ENCODE measurements at places on chromosomes 4 and X. TPM values are rescaled to one million over a fixed set of nuclear protein-coding genes. Genes with fewer than 3 reads are reported as not detected.

DNA sequence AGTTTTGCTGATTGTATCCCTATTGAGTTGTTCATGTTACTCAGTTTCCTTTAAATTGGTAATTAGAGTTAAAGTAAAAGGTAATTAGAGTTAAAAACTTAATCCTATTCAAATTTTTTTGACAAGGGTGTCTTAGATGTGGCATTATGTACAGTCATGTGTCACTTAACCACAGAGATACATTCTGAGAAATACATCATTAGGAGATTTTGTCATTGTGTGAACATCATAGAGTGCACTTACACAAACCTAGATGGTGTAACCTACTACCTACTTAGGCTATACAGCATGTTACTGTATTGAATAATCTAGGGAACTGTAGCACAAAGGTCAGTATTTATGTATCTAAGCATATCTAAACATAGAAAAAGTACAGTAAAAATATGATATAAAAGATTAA, 39.2 kb downstream of the BEX3 start:
- no peak for DNase-seq

DNA sequence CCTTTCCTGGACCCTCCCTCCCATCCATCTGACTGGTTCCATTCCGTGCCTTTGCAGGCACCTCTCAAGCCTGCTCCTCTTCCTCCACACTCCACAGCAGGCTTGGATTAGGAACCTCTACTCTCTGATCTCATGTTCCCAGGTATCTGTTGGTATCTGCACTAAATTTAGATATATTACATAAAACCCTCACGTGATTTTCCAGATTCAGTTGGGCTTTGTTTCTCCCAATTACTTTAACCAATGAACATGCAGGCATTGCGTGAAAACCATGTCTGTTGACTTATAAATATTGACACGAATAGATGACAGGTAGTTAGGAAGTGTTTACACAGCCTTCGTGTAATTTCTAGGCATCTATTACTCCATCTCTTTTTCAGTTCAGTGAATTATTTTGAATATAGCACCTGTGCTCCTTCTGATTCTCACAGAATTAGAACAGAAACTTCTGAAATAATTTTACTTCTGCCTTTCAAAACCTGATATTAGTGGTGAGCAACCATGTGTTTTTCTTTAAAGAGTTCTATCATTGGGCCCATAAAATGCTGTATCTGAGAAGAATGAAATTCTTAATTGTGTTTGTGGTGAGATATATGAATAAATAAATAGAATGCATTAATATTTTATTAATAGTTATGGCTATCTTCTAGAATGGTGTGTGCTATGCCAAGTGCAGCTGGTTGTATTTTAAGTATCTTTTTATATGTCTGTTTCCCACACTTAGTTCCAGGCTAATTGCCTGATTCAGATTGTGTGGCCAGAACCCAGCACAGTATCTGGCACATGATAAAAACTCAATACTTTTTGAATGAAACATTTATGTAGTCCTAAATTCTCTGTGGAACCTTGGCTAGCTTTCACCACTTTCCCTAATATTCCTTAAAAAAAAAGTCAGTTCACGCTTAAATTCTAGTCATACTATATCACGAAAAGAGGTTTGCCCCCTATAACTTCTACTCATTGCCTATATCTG, 304.8 kb downstream of the QDPR start:
- no peak for DNase-seq

- no peak for DNase-seq
These were observed 136.2 kb downstream of the SMIM20 start for GRCh38 chr4:26050212-26050643.

- DNase-seq: no peak
These were observed 1.7 kb upstream of the SLC2A9 start for GRCh38 chr4:10023050-10023419.

GRCh38 chrX:11555759-11556158, 110.0 kb downstream of the ARHGAP6 start:
- DNase-seq: no peak

DNA sequence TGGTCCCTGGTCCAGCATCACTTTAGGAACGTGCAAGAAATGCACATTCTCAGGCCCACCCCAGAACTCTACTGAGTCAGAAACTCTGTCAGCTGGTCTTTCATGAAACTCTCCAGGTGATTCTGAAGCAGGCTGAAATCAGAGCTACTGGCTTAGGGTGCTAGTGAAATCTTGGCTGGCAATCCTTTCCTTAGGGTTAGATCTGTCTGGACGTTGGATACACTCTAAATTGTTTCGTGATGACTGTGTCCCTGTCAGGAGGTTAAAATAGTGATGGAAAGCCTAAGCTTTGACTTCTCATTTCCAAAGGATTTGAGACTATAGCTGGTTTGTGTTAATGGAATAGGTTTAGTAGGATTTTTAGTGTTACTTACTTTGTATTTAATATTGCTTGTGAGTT, 99.1 kb downstream of the ARHGAP10 start:
- peak; percentile 77 for DNase-seq

DNA sequence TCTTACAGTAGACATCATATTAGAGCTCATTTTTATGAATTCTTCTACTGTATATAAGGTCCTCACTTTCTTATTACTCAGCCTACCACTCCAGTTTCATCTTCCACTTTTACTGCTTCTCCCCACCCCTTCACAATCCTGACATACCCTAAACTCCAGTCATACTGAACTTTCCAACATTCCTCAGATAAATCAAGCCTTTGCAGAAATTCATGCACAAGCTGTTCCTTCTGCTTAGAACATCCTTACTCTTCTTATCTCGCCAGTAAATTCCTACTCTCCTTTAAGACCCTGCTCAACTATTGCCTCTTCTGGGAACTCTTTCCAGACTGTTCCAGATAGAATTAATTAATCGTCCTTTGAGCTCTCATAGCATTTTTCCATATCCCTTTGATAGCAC, 24.8 kb downstream of the RTL9 start:
- peak; percentile 67 for DNase-seq

GRCh38 chr4:113383111-113383785, 333.8 kb downstream of the ANK2 start:
- no peak for DNase-seq

- no peak for DNase-seq
These were observed 185.6 kb upstream of the BANK1 start for GRCh38 chr4:101604976-101605375.

DNA sequence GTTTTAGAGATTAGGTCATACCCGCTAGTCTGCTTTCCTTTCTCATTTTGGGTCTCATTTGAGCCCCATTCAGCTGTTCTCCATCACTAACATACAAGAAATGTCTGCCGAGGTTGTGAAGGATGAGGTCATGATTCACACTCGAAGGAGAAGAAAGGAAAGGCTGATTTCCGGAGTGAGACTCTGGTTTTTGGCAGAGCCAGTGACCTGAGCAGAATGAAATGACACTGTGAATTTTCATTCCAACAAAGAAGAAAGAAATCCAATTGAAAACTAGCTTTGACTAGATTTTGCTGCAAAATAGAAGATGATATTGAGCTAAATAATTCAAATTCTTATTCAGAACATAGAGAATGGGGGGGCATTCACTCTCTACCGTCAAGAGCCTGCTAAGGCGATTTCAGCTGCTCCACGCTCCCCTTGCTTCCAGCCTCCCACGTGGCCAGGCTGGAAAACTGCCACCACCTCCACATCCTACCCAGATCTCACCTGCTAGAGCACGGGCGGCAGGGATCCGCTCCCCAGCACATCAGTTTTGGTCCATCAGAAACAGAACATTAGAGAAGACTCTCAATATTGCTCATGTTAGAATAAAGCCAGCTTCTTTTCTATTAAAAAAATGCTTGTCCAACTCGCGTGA, 39.0 kb downstream of the F11 start:
- no peak for DNase-seq

GRCh38 chr4:165711436-165711835, 161.6 kb upstream of the TLL1 start:
- no peak for DNase-seq

DNA sequence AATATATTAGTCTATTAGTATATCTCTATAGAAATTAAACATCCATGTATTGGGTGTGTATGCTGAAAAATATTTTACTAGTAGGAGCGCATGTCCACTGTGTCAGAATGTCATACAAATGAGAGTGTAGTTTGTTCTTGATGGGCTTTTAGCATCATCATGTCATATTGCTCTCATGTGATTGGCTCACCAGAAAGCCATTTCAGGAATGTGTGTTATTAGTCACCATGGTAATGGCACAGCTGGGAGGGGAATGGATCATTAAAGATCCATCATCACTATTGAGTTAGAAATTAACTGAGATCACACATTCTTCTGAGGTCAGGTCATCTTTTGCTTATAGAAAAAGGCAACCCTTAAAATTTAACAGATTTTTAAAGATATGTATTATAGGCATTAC, 77.3 kb downstream of the PHEX start:
- DNase-seq: peak; percentile 59

- DNase-seq: no peak
These were observed 29.0 kb downstream of the REELD1 start for GRCh38 chr4:146243141-146243882.

DNA sequence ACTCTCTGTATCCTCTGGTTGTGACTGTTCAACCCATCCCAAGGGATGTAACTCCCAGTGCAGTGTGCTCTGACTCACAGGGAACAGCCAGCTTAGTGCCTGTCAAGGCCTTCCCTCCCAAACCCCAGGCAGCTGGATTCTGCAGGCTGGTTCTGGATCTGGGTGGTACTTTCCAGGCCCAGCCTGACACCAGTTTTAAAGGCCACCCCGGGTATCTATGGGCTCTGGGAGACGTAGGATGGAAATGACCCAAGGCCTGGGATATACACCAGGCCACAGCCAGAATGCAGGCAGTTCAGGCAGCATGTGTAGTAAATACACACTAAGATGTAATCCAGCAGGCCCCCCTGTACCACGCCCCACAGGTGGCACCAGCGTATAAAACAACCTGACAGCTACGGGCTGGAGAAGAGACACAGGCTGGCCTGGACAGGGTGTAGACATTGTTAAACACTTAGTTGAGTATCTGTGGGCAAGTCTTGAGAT, 64.2 kb downstream of the SPINK2 start:
- peak; percentile 76 for DNase-seq

GRCh38 chr4:123343400-123344041, 53.1 kb upstream of the SPRY1 start:
- DNase-seq: no peak

Gene POU4F2
- not detected for total RNA-seq

Gene DAPP1
- total RNA-seq: 60.6 TPM

Gene SLC26A1
- total RNA-seq: not detected

Gene GPC4
- 2.1 TPM for total RNA-seq

Gene LINC00632
- total RNA-seq: not detected

Measured in foreskin keratinocyte (primary cell).